ENCODE measurements at places on chromosomes 5 and 9.

DNA sequence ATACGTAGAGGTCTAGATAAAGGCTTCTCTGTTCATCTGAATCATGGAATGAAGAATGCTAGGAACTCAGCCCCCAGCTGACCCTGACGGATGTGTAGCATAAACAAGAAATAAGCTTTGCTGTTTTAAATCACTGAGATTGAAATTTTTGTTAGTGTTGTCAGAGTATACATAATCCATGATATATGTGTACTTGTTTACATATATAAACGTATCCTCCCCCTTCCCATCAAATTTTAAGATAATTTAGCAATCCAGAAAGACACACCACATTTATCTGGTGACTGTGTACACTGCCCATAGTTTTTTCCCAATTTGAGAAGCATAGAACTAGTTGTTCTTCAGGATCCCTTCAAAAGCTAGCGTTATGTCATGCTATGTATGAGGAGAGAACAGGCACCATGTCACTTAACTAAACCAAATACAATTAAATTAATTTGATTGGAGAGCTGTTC, 80.8 kb upstream of the OSMR start:
- DNase-seq = no peak

GRCh38 chr9:78860801-78861475, 564.0 kb downstream of the PSAT1 start:
- peak; percentile 86 for DNase-seq

- DNase-seq = peak; percentile 39
Measured at GRCh38 chr9:115637661-115638060, 515.9 kb upstream of the PAPPA start.

DNA sequence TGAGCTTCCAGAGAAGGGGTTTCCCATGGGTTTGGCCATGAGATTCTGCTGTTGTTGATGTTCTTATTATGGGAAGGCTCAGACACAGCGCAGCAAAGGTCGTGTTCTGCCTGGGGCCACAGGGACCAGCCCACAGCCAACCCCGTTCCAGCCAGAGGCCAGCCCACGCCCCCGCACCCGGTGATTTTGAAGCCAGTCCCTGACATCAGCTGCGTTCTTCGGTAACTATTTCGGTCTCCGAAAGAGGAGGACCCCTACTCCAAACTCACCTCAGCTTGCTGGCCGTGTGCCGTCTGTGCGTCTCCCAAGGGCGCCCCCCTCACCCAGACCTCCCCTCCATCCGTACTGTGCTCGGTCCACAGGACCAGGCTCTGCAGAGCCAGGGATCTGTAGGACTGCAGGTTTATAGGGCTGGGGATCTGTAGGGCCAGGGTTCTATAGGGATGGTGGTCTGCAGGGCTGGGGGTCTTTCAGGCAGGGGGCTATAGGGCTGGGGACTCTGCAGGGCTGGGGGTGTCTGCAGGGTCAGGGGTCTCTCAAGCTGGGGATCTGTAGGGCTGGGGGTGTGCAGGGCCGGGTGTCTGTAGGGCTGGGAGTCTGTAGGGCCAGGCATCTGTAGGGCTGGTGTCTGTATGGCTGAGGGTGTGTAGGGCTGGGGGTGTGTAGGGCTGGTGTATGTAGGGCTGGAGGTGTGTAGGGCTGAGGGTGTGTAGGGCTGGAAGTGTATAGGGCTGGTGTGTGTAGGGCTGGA, 11.8 kb downstream of the COL5A1 start:
- DNase-seq = no peak

DNA sequence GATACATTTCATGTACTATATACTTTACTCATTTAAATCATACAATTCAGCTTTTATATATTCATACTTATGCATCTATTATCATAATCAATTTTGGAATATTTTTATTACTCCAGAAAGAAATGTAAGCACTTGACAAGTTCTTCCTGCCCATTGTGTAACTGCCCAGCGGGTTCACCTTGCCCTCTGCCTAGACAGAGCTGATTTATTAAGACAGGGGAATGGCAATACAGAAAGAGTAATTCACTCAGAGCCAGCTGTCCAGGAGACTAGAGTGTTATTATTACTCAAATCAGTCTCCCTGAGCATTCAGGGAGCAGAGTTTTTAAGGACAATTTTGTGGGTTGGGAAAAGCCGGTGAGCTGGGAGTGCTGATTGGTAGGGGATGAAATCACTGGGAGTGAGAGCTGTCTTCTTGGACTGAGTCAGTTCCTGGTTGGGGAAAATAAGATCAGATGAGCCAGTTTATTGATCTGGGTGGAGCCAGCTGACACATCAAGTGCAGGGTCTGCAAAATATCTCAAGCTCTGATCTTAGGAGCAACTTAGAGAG, 16.1 kb upstream of the SPIN1 start:
- DNase-seq = no peak

Measured in AG10803 (cell line).